Non-pigmented ciliary epithelial cell (primary cell): ENCODE measurements at places on chromosomes 13 and 19.

DNA sequence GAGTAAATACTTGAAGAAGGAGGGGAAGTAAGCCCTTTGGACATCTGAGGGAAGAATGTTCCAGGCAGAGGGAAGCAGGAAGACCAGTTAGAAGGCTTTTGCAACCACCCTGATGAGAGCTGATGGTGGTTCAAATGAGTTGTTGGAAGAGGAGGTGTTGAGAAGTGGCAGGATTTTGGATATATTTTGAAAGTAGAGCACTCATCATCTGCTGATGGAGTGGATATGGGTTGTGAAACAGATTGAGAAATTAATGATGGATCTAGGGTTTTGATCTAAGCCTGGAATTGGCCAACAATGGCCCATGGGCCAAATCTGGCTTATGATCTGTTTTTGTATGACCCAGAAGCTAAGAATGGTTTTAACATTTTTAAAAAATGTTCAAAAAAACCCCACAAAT, 230.7 kb downstream of the NDFIP2 start:
- no peak for DNase-seq

- DNase-seq = no peak
These were observed 12.8 kb downstream of the SHC2 start for GRCh38 chr19:447816-448560.

- DNase-seq = no peak
These were observed 55.2 kb downstream of the VWA8 start for GRCh38 chr13:41905600-41906254.

GRCh38 chr13:58573743-58574142, 942.2 kb downstream of the PCDH17 start:
- no peak for DNase-seq

GRCh38 chr19:40257096-40257517, 28.0 kb downstream of the AKT2 start:
- DNase-seq = no peak

GRCh38 chr13:77222000-77222690, 104.7 kb downstream of the MYCBP2 start:
- DNase-seq = no peak

DNA sequence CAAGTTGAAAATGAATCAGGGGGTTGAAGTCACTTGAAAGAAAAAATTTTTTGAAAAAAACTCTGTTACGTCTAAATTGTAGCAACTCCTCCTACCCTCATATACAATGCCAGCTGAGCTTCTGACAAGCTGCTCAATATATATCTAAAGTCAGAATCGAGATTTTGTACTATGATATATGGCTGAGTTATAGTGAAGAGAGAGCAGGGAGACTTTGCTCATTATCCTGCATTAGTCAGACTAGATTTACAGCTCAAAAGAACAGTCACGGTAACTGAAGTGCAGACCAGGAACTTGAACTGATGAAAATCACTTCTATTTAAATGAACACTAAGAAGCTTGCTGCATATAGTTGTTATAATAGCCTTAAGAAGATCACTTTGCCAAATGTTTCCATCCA, 153.1 kb downstream of the LACC1 start:
- no peak for DNase-seq

GRCh38 chr13:67841071-67841470, 610.9 kb upstream of the PCDH9 start:
- no peak for DNase-seq
